Activated CD4-positive, alpha-beta T cell treated with anti-CD3 and anti-CD28 coated beads, Interleukin-2, amount 10 ng/mL, durations not matched to agents 24 days and 14 days (primary cell): ENCODE measurements at places on chromosomes 1 and 21.

DNA sequence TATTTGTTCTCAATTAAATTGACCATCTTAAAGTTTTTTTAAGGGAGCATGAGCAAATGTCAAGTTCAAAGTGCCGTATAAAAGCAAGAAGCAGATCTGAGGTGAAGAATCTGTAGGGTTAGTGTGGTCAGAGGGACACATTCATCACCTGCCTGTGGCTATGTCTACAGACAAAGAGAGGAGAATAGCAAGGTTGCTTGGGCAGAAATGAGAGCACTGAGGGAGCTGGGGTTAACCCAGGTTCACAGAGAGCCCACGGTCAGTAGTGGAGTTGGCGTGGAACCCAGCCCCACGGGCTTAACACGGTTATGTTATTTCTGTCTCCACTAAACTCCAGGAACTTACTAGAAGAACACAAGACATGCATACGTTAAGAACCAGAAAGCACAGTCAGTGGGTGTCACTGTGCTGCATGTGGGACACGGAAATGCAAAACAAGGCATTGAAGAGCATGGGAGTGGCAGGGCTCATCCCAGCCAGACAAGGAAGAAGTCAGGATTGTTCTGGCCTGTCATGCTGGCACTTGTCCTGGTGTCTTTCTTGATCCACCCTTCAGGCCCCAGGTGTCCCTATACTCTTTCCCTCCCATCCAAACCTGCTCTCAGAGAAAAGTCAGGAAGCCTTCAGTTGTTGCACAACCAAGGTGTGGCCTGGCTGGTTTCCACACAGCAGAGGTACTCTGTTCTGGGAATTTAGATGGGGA lies 95.5 kb upstream of the IVNS1ABP start:
- peak; percentile 53 for DNase-seq

- DNase-seq = no peak
Observed at GRCh38 chr1:162242804-162243203, 133.8 kb downstream of the SPATA46 start.

DNA sequence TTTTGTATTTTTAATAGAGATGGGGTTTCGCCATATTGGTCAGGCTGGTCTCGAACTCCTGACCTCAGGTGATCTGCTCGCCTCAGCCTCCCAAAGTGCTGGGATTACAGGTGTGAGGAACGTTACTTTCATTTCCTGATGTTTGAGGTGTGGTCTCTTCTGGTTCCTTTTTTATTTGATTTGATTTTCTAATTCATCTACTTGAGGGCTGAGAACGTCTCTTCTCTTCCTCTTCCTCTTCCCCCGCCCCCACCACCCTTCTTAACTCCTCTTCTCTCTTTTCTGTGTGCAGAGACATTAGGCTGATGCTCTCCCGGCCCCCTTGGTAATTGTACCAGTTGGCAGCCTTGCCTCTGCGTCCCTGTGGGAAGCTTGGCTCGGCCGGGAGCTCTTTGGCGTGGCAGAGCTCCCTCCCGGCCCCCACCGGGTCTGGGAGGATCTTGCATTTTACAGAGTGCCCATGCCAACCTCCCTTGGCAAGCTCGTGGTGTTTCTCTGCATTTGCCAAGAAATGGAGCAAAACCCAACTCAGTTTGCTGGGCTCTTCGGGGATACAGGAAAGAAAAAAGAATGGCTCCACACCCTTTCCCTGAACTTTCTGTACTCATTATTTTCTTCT lies 19.9 kb downstream of the CRYAA start:
- DNase-seq = no peak

- DNase-seq = no peak
Observed at GRCh38 chr1:44447051-44447810, 42.2 kb downstream of the RNF220 start.

DNA sequence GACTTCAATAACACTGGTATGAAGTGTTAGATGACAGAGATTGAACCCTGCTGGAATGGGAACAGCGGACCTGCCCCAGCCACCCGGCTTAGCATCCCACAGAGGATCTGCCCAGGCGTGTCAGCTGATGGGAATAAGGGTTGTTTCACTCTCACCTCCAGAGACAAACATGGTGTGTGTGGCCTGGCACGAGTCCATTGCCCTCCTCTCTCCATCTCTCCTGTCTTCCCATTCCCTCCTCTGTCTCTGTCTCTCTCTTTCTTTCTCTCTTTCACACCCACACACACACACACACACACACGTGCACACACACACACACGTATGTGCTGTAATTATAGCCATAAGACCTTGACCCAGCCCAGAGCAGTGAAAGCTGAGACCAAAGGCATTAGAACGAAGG lies 200.2 kb downstream of the HIVEP3 start:
- no peak for DNase-seq
